ENCODE measurements at places on chromosomes 16 and 17.
A peak's percentile ranks its signal among the peaks of the same experiment; 100 is the strongest.

- DNase-seq: no peak
Measured at GRCh38 chr17:29165800-29166506, 14.2 kb downstream of the MYO18A start.

- DNase-seq: no peak
Measured at GRCh38 chr17:4766201-4766600, 5.5 kb upstream of the TM4SF5 start.

DNA sequence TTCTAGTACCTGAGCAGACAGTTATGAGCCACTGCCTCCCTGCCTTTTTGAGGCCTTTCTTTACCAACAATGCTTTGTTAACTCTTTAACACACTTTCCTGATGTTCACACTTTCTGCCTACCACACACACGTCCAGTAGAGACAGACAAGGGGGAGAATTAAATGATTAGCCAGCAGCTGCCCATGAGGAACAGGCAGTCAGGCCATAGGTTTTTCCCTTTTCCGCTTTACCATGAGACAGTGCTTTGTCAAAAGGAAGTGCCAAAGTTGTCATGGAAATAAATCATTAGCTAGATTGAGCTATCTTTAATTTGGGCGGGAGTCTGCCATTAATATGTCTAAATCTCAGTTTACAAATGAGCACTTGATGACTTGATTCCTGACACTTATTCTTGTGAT is 102.1 kb downstream of the PITPNC1 start:
- no peak for DNase-seq

DNA sequence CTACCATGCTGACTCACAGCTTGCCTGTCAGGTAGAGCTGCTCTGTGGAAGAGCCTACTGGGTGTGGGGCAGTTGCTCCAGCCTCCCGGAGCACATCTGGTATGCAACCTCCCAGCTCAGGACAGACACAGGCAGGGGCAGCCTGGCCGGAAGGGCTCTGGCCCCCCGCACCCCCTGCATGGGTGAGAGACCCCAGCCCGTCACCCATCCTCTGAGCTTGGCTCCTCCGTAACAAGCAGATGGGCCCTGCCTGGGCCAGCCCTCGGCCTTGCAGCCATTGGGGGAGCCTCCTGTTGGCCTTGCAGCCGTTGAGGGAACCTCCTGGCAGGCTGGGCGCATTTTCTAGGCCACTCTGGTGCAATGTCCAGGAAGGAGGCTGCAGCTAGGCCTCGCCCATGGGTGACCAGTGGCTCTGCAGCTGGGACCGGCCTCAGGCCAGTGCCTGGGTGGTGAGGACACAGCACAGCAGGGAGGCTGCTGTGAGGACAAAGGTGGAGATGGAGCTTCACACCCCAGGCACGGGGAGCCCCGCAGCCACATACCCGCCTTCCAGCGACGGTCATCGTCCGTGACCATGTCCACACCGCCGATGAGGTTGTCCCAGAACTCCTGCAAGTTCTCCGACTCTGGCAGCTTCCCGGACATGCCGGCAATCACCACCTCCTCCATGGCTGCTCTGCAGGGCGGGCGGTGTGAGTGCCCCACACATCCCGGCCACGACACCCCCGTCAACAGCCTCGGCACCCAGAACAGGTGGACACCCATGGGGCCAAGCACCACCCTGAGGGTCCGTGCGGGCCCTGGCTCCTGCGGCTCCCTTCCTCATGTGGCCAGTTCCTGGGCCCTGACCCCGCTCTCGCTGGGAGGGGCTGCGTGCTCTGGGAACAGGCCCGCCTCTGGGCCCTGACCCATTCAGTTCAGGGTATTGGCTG is 2.0 kb downstream of the FASN start:
- DNase-seq: no peak

GRCh38 chr16:47016700-47017133 is 43.2 kb upstream of the DNAJA2 start:
- peak; percentile 27 for DNase-seq

DNA sequence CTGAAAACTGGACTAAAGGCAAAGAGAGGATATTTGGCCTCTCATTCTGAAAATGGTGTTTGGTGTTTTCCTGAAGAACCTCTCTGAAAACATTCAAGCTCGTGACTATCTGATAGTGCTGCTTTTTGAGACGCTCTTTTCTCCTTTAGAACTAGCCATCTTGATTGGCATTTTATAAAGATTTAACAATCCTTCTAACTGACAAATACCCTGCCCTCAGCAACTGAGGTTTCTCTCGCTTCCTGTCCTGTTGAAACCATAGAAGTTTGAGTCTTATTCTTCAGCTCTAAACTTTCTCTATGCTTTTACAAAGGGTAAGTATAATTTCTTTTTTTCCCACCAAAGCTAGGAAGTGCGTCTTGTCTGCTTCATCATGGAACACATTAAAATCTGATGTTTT is 13.3 kb downstream of the CNEP1R1 start:
- no peak for DNase-seq

DNA sequence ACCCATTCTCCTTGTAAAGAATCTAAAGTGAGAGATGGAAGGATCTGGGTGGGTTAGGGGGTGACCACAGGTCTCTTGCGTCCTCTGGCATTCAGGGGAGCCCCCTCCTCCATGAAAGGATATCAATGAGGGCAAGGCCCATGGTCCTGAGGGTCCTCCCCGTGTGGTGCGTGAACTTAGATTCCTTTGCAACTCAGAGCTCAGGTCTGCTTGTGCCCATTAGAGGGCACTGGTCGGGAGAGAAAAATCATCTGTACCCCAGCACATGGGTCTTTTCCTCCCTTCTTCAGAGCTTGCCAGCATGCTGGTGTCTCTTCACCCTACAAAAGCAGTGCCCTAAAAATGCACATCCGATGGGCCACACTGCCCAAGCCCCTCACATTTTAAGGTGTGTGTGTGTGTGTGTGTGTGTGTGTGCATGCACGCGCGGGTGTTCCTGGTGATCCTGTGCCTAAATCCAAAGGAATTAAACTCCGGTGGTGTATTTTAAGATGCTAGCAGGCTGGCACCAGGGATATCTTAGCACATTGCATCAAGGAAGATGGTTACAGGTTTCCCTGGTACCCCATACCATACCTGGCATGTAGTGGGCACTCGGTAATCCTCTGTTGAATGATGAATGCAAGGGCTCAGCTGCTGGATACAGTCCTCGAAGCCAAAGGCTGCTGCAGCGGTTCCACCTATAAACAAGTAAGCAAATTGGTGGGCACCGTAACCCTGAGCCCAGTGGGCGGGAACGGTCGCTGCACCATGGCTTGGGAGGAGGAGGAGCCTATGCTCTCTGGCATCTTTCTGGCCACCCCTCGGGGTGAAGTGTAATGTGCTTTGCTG is 4.7 kb downstream of the C1QTNF1 start:
- DNase-seq: no peak

GRCh38 chr16:67278773-67279295 is 498 bp upstream of the PLEKHG4 start:
- peak; percentile 27 for DNase-seq

DNA sequence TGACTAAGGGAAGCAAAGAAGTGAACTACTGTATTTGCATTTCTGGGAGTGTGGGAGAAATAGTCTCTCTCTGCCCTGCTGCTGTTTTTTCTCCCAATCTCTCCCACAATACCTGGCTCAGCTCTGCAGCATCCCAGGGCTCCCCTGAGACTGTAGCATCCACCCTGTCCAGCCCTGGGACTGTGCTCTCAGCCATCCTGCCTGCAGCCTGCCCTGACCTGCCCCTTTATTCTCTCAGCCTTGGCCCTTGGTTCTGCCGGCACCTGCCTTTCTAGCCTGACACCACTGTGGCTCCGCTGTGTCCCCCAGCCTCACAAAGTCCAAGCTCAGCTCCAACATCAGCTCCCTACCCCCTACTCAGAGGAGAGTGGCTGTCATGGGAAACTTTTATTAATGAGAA is 1.9 kb downstream of the PDILT start:
- no peak for DNase-seq

- DNase-seq: no peak
Measured at GRCh38 chr17:32878211-32878610, 1.3 kb upstream of the MYO1D start.

DNA sequence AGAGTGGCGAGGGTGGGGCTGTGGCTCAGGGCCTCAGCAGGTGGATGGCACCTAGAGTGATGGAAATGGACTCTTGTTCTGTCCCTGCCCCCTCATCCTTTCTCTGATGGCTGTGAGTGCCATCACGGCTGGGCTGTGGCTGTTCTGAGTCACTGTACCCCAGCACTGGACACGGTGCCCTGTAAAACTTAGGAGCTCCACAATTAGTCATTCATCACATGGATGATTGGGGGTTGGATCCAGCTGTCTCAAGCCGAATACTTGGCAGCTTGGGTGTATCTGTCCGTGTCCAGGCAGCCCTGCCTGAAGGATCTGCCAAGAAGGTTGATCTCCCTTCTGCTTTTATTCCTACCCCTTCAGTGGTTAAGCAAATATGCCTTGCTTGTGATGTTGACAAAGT is 295.5 kb upstream of the EEF2KMT start:
- no peak for DNase-seq

- peak; percentile 10 for DNase-seq
Measured at GRCh38 chr16:67939507-67940445, 3.1 kb upstream of the PSMB10 start.

DNA sequence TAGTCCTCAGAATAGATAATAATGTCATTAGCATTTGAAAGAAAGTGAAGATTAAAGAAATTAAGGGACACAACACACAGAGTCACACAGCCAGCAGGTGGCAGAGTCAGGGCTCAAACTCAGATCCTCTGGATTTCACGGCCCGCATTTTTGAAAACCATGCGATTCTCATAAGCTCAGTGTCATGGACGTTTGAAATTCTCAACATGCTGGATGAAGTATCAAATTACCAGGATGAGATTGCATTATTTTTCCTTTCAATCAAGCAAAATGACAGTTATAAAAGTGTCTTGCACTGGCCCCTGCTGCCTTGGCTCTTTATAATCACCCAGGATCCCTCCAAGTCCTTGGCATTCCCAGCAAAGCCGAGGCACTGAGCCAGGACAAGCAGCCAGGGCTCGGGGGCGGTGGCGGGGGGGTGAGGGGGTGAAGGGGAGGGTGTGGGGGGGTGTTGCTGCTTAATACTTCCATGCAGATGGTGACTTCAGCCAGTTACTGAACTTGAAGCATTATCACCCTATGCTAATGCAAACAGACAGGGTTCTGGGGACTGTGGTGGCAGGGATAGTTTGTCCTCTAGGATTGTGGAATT is 6.6 kb upstream of the BMERB1 start:
- peak; percentile 22 for DNase-seq

GRCh38 chr16:56684256-56684925 is 2.1 kb downstream of the MT1X start:
- DNase-seq: no peak

GRCh38 chr17:42456223-42457106 is 2.2 kb upstream of the ATP6V0A1 start:
- peak; percentile 21 for DNase-seq

GRCh38 chr17:81810892-81811704 is 7.1 kb downstream of the GCGR start:
- no peak for DNase-seq

- DNase-seq: no peak
Measured at GRCh38 chr17:67636834-67637520, 80.8 kb upstream of the NOL11 start.

GRCh38 chr17:39174920-39175694 is 9.1 kb upstream of the ARL5C start:
- DNase-seq: peak; percentile 69

DNA sequence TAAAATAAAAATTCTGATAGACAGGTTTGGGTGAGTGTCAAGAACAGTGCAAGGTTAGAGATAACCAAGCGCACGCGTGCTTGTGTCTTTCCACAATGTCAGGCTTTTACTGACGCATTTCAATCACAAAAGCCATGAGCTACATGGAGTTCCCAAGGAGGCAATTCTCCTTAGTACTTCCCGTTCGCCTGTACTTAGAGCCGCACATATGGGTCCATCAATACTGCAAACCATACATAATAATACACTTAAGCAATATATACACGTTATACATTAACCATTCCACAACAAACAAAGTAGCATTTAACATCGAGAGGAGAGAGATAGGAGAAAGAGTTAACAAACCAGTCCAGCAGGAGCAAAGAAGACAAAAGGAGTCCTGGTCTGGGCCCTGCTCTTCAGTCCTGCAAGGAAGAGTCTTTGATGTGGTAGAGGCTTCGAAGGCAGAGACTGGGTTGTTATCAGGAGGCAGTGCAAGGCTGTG is 11.9 kb upstream of the GPRC5C start:
- no peak for DNase-seq

DNA sequence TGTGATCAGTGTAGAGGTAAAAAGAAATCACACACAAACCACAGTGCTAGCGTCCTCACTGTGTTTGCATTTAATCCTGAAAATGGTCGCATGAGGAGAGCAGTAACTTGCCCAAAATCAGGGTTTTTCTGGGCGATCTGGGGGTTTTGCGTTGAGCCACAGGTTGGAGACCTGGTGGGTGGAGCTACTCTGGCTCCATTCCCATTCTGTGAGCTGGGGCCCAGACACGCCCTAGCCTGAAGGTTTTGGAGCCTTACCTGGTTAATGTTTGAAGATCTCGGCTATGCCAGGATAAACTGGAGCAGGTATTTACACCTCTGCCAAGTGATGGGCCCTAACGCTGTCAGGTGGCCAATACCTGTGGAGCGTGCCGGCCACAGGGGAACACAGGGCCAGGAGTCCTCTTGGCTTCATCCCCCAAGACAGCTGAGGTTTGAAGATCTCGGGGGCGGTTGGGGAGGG is 48.4 kb downstream of the MPRIP start:
- no peak for DNase-seq

DNA sequence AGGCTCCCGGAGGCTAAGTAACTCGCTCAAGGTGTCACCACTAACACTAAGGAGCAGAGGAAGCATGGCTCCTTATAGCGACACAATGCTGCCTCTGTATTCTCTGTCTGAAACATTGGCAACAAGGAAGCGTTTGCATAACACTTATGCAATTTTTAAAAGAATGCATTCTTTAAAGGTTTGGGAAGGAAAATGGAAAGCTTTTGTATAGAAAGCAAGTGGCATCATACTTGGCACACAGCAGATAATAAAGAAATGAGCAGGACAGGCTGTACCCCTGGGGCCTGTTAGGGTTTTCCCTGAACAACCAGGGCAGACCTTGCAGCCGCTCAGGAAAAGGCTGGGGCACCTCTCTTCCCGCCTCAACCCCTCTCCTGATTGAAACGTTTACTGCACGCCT is 36.9 kb downstream of the PPL start:
- no peak for DNase-seq

GRCh38 chr16:79388396-79388795 is 212.1 kb downstream of the MAF start:
- DNase-seq: no peak

GRCh38 chr17:62780951-62781350 is 27.2 kb downstream of the MARCHF10 start:
- DNase-seq: no peak

GRCh38 chr17:8954339-8954738 is 11.2 kb downstream of the PIK3R5 start:
- DNase-seq: peak; percentile 74

GRCh38 chr17:76469991-76470739 is 2.8 kb downstream of the AANAT start:
- DNase-seq: no peak

DNA sequence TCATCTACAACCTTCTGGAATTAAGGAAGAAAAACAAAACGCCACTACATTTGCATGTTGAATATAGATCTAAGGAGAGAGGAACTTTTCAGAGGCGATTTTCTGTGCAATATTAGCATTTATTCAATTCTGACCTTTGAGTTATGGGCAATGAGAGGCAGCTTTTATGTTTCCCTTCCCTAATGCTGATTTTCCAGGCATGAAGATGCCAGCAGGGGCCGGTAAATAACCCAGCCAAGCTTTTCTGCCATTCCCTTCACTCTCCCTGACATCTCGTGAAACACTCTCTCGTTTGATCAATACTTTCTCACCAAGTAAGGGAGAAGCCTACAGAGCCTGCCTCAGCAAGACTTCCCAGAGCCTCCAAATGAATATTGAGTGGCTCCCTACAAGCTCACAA is 470.5 kb upstream of the GOT2 start:
- no peak for DNase-seq

GRCh38 chr16:65118871-65119270 is 3.0 kb downstream of the CDH11 start:
- no peak for DNase-seq

Measured in effector memory CD8-positive, alpha-beta T cell (primary cell).